ENCODE measurements at places on chromosomes 1 and 21.
A peak's percentile ranks its signal among the peaks of the same experiment; 100 is the strongest.

GRCh38 chr1:248818505-248819374 lies 7.0 kb downstream of the SH3BP5L start:
- DNase-seq: no peak
- no peaks in the 10 kb centered on the region for H3K27me3 ChIP-seq
- H3K4me3 ChIP-seq: no peak overlapping the region
- peaks cover 25% of the 10 kb centered on the region for H3K4me1 ChIP-seq
- no peak overlapping the region for H3K27ac ChIP-seq

DNA sequence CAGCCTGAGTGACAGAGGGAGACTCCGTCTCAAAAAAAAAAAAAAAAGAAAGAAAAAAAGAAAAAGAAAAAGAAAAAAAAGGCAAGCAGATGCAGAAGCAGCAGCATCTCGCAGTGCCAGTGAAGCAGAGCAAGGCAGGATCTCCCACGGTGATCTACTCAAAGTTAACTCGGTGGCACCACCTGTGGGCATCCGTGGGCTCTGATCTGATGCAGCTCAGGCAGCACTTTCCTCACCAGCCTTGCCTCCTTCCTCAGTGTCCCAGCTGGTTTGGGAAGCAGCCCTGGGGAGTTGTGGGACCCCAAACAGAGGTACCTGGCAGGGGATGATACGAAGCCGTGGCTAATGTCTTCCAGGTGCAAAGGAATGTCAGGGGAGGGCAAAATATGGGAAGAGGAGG lies 104.3 kb upstream of the KRTAP19-8 start:
- no peaks in the 10 kb centered on the region for H3K36me3 ChIP-seq
- no peak overlapping the region for H3K27ac ChIP-seq
- no peaks in the 10 kb centered on the region for H3K27me3 ChIP-seq
- no peak overlapping the region for H3K4me3 ChIP-seq
- peaks cover 12% of the 10 kb centered on the region for H3K4me1 ChIP-seq
- DNase-seq: peak; percentile 66

DNA sequence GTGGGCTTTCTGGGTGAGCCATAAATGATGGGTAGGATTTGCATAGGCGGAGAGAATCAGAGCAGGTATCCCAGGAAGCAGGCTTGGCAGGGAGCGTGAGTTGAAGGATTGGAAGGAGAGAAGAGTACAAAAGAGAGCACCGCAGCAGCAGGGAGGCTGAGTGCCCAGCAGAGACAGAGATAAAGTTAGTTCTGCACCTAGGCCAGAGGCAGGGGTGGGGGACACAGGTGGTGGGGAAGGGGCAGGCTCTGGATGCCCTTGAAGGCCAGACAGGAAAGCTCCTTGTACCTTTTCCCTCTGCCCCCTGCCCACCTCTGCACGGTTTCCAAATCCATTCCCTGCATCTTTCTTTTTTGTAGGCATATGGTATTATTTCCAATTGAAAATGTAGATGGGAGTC lies 33.0 kb upstream of the TRABD2B start:
- no peaks in the 10 kb centered on the region for H3K36me3 ChIP-seq
- no peaks in the 10 kb centered on the region for H3K27me3 ChIP-seq
- H3K4me3 ChIP-seq: no peak overlapping the region
- no peak for DNase-seq

DNA sequence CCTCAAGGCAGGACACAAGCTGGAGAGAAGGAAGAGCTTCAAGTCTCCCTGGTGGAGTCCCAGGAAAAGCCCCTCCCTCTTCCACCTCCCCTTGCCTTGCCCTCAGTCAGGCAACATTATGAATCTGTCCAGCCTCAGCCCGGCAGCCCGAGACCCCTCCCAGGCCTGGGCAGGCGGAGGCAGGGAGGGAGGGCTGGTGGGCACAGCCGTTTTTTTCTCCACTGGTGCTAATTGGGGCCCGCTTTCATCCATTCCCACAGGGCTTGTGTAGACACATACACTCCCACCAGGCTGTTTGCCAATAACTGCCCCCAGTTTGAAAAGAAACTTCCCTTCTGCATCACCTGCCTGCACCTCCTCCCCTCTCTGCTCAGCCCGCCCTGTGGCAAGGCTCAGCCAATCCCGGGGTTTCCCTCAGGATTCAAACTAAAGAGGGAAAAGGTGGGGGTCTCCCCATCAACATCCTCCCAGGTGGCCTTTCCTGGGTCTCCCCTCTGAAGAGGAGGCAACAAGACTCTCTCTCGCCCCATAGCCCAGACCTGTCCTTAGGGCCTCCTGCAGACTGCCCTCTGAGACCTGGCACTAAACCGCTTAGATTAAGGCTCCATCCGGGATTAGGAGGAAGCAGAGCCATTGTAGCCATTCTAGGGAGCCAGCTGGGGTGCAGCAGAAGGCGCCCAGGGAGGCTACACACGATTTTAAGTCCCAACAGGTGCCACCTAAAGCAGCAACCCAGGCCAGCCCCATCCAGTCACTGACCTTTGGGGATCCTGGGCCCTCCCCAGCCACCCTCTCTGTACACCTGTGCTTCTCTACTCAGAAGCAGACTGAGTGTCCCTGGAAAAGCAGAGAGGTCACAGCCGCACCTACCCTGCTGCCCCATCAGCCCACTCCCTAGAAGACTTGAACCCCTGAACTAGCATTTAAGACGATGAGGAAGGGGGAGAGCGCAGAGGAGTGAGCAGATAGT lies 3.5 kb downstream of the IGSF9 start:
- H3K27ac ChIP-seq: no peak overlapping the region
- H3K36me3 ChIP-seq: no peaks in the 10 kb centered on the region
- no peaks in the 10 kb centered on the region for H3K27me3 ChIP-seq
- DNase-seq: no peak
- no peak overlapping the region for H3K4me3 ChIP-seq

GRCh38 chr1:59020151-59020997 lies 236.5 kb upstream of the JUN start:
- peaks cover 15% of the 10 kb centered on the region for H3K4me1 ChIP-seq
- peak; percentile 87 for DNase-seq
- H3K36me3 ChIP-seq: no peaks in the 10 kb centered on the region
- peak overlapping the region; percentile 75 for H3K27ac ChIP-seq

DNA sequence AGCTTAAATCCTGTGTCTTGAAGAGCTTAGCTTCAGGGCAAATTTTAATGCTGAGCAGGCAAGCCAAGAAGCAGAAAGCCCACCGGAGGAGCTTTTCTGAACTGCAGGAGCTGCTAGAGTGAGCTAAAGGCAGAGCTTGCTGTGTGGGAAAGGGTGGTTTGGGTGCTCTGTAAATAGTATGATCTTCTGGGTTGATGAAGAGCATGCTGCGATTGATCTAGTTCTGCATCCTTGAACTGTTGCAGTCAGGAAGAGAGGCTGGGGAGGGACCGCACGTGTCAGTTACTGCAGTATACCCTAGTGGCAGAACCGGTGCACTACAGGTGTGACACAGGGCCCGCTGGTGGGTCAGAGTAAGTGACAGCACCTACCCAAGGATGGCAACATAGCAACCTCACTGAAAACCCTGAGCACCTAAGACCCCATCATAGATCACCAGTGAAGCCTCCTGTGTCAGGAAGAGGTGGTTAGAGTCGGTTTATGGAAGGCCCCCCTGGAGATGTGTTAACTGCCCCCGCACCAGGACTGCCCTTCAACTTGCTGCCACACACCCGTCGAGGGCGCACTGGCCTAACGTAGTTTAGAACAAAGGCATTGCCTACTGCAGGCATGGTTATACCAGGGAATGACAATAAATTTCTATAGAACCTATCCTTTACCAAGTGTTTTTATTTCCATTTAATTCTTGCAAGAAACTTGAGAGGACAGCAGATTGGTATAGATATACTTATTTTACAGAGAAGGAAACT lies 146.0 kb upstream of the KIAA0040 start:
- H3K4me3 ChIP-seq: no peak overlapping the region
- H3K27ac ChIP-seq: no peak overlapping the region
- no peaks in the 10 kb centered on the region for H3K36me3 ChIP-seq
- peaks cover 2% of the 10 kb centered on the region for H3K27me3 ChIP-seq
- DNase-seq: peak; percentile 57

DNA sequence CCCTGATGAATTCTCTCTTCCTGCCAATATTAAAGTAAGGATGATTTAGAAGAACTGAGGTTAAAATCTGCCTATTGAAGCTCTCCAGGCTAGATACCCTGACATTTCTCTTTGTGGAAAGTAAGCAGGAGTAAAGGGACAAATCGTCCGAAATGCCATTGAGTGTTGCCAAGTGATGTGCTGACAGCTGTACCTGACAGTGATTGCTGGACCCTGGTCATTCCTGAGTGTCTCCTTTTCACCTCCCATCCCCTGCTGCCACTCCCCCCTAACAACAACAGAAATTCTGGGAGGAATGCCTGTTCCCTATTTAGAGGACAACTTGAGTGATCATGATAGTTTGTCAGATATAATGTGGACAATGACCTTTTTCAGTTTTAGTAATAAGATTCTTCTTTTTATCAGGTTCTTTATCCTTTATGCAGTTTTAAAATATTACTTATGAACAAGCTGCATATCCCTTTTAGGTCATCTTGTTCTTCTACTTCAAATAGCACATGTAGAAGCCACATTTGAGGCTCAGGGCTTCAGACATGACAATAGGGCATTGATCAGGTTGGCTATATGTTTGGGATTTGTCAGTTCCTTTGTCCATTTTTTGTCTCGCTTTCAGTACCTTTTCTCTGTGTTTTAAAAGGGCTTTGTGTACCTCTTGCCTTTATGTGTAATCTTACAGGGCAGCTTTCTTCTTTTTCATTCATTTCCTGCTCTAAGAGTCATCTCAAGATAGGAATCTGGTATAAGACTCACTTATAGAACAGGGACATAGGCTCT lies 56.0 kb downstream of the ITSN1 start:
- no peak overlapping the region for H3K4me3 ChIP-seq
- no peaks in the 10 kb centered on the region for H3K36me3 ChIP-seq
- no peaks in the 10 kb centered on the region for H3K27me3 ChIP-seq

GRCh38 chr21:45852886-45853400 lies 128.6 kb upstream of the COL6A1 start:
- DNase-seq: no peak
- no peaks in the 10 kb centered on the region for H3K36me3 ChIP-seq
- H3K4me3 ChIP-seq: no peak overlapping the region
- H3K4me1 ChIP-seq: no peaks in the 10 kb centered on the region

- H3K27ac ChIP-seq: no peak overlapping the region
- H3K27me3 ChIP-seq: no peaks in the 10 kb centered on the region
- H3K4me1 ChIP-seq: peaks cover 11% of the 10 kb centered on the region
- no peaks in the 10 kb centered on the region for H3K36me3 ChIP-seq
- DNase-seq: no peak
- H3K4me3 ChIP-seq: no peak overlapping the region
Observed at GRCh38 chr1:81232420-81232819, 568.3 kb upstream of the ADGRL2 start.

DNA sequence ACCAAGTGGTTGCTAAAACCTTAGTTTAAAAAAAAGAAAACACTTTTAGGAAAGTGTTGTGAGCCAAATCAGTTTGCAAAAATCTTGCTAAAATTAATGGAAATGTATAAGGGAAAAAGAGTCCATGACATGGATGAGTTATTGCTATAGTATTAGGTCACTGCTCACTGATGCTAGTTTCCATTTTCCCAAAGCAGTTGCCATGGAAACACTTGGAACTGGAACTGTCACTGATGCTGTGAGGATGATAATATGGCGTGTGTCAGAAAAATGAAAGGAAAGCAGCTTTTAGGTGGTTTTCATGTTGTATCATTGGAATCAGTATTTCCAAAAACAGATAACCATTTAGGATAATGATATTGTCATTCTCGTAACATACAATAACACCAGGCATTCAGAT lies 104.4 kb downstream of the PHTF1 start:
- no peaks in the 10 kb centered on the region for H3K4me1 ChIP-seq
- no peaks in the 10 kb centered on the region for H3K27me3 ChIP-seq
- H3K27ac ChIP-seq: no peak overlapping the region
- H3K4me3 ChIP-seq: no peak overlapping the region
- DNase-seq: no peak

DNA sequence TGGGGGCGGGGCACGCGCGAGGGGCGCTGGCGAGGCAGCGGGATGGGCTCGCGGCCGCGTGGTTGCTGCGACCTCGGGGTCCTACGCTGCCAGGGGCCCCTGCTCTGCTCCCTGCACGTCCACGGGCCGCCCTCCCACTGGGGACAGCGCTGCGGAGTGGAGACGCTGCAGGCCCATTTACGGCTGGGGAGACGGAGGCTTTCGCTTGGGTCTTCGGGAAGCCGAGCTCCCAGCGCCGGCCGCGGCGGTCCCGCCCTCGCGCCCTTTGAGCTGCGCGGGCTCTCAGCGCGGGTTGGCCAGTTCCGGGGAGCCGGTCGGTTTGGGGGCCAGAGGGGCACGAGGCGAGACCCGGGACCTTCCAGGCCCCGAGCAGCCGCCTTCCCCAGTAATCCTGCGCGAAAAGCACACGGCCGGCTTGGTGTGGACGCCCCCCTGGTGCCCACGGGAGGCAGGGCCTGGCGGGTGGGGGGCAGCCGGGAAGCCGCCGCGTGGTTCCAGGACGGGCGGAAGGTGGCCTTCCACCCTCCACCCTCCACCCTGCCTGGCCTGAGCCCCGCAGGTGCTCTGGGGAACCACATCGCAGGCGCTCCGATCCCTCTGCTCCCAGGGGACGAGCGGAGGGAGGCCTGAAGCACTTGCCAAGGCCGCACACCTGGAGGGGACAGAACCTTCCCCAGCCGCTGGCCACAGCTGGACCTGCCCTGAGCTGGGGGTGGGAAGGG lies 570 bp upstream of the PEX10 start:
- H3K36me3 ChIP-seq: no peaks in the 10 kb centered on the region
- peak overlapping the region; percentile 84 for H3K4me3 ChIP-seq
- H3K27ac ChIP-seq: peak overlapping the region; percentile 49
- H3K4me1 ChIP-seq: peaks cover 51% of the 10 kb centered on the region
- DNase-seq: no peak
- H3K27me3 ChIP-seq: no peaks in the 10 kb centered on the region

Measured in common myeloid progenitor, CD34-positive (primary cell).